HEK293T (cell line): ENCODE measurements at places on chromosomes 16 and 17.

DNA sequence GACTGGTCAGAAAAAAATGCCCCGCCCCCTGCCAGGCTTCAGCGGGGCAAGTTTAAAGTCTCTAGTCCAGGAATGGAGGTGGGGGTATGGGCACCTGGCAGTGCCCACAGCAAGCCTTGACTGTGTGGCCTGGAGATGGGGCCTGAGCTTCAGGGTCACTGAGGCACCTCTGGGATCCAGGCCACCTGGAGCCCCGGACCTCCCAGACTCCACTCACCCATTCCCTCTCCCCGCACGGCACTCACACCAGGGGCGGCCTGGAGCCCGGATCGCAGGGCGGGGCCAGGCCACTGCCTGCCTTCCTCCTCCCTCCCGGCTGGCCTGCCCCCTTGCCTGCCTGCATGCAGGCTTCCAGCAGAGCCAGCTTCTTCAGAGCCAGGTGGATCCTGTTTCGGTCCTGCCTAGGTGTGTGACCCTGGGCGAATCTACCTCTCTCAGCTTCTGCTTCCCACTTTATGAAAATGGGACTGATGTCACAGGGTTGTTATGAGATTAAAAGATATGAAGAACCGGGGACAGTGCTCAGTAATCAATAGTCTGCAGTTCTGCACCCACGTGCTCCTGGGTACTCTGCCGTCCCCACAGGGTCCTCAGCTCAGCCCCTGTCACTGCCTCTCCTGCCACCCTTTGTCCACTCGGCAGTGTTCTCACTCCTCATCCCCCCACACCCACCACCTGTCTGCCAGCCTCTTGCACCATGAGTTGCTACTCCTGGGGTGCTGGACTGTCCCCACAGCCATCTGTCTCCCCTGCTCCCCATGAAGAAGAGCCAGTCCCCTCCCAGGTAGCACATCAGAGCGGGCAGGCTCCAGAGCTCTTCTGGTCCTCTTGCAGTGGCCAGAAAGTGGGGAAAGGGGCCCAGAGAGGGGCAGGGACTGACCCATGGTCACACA, 1.2 kb upstream of the TCAP start:
- DNase-seq = peak; percentile 42

GRCh38 chr16:85785927-85786326, 13.4 kb downstream of the EMC8 start:
- DNase-seq = no peak

GRCh38 chr17:3730881-3731429, 7.3 kb downstream of the HASPIN start:
- no peak for DNase-seq

GRCh38 chr16:56422896-56423441, 2.4 kb downstream of the AMFR start:
- DNase-seq = no peak

DNA sequence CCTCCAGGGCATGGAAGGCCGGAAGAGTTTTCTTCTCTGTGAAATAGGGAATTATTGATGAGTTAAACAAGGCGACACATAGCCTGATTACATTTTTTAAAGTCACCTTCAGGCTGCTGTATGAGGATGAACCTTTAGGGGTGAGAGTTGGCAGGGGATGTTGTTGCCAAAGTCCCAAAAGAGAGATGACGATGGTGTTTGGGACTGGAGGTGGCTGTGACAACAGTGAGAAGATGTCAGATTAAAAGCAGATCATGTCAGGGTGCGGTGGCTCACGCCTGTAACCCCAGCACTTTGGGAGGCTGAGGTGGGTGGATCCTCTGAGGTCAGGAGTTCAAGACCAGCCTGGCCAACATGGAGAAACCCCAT, 16.8 kb upstream of the ASGR2 start:
- no peak for DNase-seq

DNA sequence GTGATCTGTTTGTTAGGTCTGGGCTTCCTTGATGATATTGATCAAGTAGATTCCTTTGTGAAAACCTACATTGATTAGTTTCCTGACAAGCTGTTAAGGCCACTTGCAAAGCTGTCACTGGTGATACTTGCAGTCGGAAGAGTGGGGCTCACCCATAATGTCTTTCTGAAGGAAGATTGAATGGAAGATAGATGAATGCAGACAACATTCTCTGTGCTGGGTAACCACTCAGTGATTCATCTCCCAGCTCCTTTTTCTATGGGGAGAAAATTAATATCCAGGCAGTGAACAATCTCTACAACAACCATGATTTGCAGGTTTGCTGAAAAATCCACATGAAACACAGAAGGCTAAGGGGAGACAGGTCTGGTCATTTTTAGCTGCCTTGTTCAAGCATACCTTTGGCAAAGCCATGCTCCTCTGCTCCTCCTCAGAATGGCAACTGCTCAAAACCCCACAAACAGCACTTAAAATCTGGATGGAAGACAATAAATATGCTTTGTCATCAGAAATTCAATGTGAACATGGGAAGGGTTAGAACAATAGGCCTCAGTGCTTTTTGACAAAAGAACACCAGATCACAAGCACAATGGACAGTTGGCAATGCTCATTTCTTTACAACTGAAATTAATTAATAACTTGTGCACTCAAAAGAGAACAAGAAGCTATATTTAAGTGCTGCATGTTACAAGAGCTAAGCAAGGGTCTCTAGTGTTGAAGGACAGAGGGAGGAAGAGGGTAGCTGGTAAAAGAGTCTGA, 495.4 kb downstream of the TOX3 start:
- no peak for DNase-seq

DNA sequence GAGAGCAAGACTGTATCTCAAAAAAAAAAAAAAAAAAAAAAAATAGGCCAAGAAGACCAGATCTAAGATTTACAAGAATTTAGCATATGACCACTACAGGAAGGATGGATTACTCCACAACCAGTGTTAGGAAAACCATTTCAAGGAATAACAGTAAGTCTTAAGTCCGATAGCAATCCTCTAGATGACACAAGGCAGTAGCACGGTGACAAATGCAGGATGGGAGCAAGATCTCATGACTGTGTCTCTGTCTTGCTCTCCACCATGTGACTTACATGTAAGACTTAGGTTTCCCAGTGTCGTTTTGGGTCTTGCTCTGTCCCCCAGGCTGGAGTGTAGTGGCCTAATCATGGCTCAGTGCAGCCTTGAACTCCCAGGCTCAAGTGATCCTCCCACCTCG, 27.8 kb downstream of the C16orf96 start:
- no peak for DNase-seq

DNA sequence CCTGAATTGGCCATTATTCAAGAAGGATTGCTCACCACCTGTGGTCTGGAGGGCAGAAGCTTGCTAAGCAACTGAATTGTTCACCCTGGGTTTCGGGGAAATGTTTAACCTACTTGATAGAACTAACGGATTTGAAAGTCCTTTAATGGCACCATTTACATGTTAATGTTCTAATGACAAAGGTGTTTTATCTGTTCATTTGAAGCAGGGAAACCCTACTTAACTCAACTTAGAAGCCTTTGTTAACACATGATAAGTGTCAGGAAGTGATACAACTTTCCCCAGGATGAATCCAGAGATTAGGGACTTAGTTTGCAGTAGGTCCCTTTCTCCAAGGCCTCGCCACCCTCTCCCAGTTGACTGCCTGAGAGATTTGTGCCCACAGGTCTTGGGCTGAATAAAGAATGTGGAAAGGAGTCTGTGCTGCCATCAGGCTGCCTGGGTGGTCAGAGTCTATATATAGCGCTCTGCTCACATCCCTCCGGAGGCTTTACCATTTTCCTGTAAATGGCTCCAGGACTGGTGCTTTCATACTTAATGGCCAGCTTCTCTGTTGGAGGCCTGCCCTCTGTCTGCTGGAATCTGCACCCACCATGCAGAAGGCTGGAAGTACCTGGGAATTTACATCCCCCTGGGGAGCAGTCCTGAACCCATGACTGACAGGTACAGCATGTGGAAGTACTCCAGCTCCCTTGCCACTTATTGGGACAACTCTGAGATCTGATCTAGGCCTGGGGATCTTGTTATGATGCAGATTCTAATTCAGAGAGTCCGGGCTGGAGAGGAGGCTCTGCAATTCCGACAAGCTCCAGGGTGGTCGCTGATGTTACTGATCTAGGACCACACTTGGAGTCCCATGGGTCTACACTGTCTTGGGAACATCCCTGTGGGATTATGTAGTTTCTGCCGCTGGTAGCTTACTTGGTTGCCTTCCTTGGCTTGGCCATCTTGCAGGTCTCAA, 99.9 kb downstream of the ASIC2 start:
- DNase-seq = no peak

GRCh38 chr17:69711541-69711940, 297.0 kb downstream of the MAP2K6 start:
- no peak for DNase-seq

DNA sequence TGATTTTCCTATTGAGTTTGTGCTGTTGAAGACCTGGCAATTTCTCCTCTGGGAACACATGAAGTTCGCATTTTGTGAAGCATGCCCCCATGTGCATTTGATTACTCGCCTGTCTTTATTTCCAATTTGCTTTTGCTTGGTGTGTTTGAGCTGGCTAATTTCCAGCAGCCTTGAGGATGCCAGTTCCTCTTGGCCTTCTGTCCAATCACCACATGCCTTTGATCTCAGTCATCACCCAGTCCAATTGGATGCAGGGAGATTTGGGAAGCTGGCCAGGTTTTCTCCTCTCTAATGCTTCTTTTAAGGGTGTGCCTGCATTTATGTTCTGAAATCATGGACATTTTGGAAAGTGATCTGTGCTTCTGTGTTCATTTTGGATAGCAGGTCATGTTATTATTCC, 3.8 kb upstream of the TMEM100 start:
- no peak for DNase-seq

DNA sequence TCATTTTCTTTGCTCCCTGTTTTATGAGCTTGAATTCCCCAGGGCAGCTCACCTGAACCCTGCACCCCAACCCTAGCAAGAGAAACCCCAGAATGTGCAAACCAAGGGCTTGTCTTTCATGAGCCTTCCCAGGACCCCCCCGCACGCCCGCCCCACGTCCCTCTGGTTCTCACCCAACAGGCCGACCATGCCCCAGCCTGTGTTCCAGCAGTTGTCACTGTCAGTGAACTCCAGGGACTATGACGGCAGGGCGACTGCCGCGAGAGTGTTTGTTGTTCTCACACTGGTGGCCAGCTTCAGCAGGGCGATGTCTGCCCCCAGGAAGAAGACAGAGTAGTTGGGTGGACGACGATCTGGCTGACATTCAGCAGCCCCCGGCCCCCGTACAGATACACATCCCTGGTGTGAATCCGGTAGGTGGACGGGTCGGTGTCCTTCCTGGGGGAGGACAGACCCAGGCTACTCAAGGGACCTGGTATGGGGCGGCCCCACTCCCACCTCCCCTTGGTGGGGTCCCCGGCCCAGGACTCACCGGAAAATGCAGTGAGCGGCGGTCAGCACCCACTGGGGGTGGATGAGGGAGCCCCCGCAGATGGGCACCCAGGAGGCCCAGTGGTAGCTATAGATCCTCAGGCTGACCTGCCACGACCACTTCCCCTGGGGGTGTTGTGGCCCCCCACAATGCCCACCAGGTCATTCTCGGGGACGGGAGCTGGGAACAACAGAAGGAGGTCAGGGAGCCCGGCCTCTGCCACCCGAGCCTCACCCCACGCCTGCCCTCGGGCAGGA, 20.1 kb downstream of the TPSD1 start:
- DNase-seq = no peak

DNA sequence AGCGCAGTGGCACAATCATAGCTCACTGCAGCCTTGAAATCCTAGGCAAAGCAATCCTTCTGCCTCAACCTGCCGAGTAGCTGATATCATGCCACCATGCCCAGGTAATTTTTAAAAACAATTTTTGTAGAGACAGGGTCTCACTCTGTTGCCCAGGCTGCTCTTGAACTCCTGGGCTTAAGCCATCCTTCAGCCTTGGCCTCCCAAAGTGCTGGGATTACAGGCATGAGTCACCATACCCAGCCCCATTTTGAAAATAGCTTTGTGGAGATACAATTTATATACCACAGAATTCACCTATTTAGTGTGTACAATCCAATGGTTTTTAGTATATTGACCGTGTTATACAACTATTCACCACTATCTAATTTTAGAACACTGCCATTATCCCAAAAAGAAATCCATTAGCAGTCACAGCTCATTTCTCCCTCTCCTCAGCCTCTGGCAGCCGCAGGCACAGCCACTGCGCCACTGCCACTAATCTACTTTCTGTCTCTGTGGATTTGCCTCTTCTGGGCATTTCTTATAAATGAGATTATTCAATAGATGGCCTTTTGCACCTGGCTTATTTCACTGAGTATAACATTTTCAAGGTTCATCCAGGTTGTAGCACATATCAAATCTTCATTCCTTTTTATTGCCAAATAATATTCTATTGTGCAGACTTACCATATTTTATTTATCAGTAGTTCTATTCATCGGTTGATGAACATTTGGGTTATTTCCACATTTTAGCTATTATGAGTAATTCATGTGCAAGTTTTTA, 6.5 kb downstream of the RNF157 start:
- no peak for DNase-seq

DNA sequence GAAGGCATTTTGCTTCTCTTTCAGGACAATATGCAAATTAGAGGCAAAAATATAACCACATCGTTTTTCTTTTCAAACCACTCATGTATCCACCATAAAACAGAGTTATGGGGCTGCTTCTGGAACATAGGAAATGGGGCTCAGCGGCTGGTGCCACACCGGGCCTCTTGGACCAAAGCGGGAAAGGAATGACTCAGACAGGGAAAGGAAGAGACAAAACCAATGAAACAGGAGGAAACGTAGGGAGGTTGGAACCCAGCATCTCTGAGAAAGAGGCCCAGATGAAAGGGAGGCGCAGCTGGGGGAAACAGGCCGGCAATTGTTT, 28.5 kb downstream of the CUEDC1 start:
- no peak for DNase-seq

DNA sequence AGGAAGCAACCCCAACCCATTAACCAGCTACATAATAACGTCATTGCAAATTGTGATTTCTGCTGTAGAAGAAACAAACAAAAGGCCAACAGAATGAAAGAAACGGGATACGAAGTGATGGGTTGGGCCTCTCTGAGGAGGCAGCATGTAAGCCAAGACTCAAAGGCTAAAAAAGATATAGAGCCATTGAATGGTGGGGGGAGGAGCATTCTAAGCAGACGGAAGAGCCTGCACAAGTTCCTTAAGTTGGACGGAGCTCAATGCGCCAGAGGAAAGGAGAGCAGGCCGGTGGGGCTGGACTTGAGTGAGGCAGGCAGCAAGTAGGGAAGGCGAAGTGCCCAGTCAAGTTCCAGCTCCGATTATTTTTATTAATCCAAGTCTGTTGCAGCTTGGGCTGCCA, 160.3 kb downstream of the SHISA9 start:
- DNase-seq = no peak

GRCh38 chr16:84119368-84119767, 2.6 kb upstream of the MBTPS1 start:
- no peak for DNase-seq

GRCh38 chr17:44840936-44841335, 6.7 kb upstream of the HIGD1B start:
- no peak for DNase-seq

DNA sequence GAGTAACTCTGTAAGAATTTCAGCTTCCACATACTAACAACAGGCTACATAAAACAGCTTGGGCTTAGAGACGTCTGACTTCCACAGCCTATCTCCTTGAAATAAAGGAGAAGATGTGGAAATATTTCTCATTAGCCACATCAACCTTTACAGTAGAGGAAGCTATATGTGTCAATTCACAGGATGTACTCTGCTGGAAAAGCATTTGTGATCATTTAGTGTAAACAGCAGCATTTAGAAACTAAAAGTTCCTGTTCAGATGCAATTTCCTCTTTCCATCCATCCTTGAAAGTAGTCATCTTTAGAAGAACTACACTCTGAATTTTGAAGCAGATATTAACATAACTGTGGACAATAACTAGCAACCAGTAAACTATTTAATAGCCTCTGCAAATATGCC, 46.2 kb downstream of the XPO6 start:
- no peak for DNase-seq
